CD14-positive monocyte (primary cell): ENCODE measurements at places on chromosomes 12 and 14.
A peak's percentile ranks its signal among the peaks of the same experiment; 100 is the strongest.

- no peak for DNase-seq
- no peaks in the 10 kb centered on the region for H3K27me3 ChIP-seq
- H3K36me3 ChIP-seq = no peaks in the 10 kb centered on the region
- no peak overlapping the region for H3K4me3 ChIP-seq
Measured at GRCh38 chr12:76738824-76739579, 24.9 kb upstream of the ZDHHC17 start.

DNA sequence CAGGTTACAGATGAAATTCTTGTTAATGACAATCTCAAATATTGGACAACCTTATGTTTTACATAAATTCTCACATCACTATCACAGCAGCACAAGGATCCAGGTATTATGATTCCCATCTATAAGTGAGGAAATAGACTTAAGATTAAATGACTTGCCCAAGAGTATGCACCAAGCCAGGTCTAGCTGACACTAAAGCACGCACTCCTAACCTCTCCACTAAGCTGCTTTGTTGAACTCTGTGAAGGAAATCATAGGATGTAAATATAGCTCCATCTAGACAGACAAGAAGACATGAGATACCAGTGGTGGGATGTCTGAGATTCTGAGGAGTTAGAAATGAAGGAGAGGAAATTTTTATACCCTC lies 87.9 kb downstream of the PHLDA1 start:
- H3K4me3 ChIP-seq = no peak overlapping the region
- no peaks in the 10 kb centered on the region for H3K36me3 ChIP-seq
- H3K27me3 ChIP-seq = no peaks in the 10 kb centered on the region
- H3K4me1 ChIP-seq = peaks cover 16% of the 10 kb centered on the region
- H3K27ac ChIP-seq = peak overlapping the region; percentile 89
- DNase-seq = no peak

- H3K27ac ChIP-seq = no peak overlapping the region
- DNase-seq = no peak
- H3K36me3 ChIP-seq = no peaks in the 10 kb centered on the region
- H3K4me1 ChIP-seq = no peaks in the 10 kb centered on the region
- H3K27me3 ChIP-seq = no peaks in the 10 kb centered on the region
- no peak overlapping the region for H3K4me3 ChIP-seq
Measured at GRCh38 chr12:124018539-124018938, 45.5 kb downstream of the ZNF664 start.

DNA sequence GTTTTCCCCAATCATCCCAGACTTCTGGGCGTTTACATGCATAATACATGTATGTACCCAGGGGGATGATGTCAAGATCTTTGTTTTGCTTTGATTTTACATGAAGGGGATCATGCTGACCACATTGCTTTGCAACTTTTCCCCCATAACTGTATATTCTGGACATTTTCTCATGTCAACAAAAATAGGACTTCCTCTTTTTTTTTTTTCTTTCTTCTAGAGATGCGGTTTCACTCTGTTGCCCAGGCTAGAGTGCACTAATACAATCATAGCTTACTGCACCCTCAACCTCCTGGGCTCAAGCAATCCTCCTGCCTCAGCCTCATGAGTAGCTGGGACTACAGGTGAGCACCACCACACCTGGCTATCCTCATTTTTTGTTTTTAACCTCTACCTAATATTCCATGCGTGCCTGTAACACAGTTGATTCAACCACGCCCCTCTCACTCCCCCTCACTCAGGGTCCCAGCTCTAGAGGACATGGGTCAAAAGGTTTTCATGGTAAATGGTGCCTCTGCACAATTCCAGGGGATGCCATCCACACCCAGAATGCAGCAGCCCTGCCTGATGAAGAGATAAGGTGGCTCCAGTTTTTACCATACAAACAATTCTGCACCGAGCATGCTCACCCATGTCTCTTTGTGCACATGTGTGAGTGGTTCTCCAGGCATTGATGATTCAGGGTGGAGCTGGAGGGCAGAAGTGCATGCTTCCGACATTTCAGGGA lies 32.0 kb upstream of the CIPC start:
- no peaks in the 10 kb centered on the region for H3K27me3 ChIP-seq
- H3K36me3 ChIP-seq = no peaks in the 10 kb centered on the region
- peaks cover 11% of the 10 kb centered on the region for H3K4me1 ChIP-seq

DNA sequence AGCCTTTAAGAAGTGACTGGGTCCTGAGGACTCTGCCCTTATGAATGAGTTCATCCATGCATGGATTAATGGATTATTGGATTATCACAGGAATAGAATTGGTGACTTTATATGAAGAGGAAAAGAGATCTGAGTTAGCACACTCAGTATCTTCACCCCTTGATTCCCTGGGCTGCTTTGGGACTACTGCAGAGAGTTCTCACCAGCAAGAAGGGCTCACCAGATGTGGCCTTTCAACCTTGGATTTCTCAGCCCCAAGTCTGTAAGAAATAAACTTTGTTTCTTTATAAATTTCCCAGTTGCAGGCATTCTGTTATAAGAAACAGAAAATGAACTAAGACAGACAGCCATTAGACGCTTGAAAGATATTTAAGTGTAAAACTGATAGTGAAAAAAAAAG lies 509.2 kb downstream of the FLRT2 start:
- no peak for DNase-seq
- no peaks in the 10 kb centered on the region for H3K4me1 ChIP-seq
- no peaks in the 10 kb centered on the region for H3K36me3 ChIP-seq
- H3K27ac ChIP-seq = no peak overlapping the region

DNA sequence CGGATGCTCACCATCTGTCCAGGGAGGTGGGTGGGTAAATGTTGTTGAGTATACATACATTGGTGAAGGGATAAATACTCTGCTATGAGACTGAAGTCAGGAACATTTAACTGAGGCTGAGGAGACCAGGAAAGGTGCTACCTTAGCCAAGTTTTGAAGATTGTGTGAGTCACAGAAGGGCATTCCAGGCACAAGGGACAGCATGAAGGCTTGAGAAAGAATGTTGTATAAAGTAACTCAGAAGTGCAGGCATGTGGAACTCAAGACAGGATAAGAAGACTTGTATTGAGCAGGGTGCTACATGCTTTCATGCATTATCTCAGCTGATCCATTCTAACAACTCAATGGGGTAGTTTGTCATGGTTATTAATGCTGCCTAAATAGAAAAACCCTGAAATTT lies 112.7 kb downstream of the IPO8 start:
- H3K36me3 ChIP-seq = no peaks in the 10 kb centered on the region
- no peaks in the 10 kb centered on the region for H3K4me1 ChIP-seq
- H3K4me3 ChIP-seq = no peak overlapping the region
- no peak for DNase-seq
- no peak overlapping the region for H3K27ac ChIP-seq

DNA sequence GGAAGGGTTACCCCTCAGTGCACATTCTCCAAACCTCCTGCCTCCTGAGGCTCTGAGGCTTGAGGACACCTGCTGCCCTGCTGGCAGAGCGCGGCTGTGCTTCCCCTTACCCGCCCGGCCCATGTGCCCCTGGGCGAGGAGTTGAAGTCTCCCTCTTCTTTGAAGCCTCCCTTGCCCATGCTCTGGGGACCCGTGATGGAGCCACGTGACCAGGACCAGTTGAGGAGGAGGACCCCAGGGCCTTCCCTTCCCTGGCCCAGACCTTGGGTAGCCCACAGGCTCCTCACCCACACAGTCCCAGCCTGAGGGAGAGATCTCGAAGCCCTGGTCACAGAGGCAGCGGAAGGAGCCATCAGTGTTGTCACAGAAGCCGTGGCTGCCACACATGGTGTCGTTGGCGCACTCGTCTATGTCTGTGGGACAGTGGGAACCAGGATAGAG lies 12.9 kb downstream of the ISCA2 start:
- no peak overlapping the region for H3K27ac ChIP-seq
- no peaks in the 10 kb centered on the region for H3K27me3 ChIP-seq
- H3K4me1 ChIP-seq = no peaks in the 10 kb centered on the region
- no peak for DNase-seq

GRCh38 chr12:29656762-29657538 lies 126.8 kb downstream of the TMTC1 start:
- DNase-seq = no peak
- no peaks in the 10 kb centered on the region for H3K4me1 ChIP-seq
- H3K27ac ChIP-seq = no peak overlapping the region
- H3K36me3 ChIP-seq = no peaks in the 10 kb centered on the region
- no peak overlapping the region for H3K4me3 ChIP-seq

DNA sequence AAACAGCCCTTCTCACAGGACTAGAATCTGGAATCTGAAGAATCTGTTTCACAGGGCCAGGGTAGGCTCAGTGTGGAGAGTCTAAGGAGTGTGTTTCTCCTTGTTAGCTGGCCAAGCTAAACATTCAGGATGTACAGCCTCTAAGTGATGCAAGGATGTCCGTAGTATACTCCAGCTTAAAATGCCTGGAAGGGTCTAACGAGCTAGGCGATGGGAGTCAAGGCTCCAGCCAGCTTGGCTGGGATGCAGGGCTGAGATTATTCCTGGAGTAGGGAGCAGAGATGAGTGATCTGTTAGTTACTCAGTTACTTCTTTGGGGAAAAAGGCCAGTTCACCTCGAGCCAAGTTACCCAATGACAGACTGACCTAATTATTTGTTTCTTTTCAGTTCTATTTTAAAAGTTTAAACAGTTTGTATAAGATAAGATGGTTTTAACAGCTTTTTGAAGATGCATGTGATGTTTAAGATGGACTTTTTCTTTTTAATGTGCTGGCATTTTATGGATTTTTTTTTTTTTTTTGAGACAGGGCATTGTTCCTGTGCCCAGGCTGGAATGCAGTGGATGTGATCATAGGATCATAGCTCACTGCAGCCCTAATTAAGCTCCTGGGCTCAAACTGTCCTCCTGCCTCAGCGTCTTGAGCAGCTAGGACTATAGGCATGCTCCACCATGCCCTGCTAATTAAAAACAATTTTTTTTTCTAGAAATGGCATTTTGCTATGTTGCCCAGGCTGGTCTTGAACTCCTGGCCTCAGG lies 41.1 kb downstream of the SYNE2 start:
- no peaks in the 10 kb centered on the region for H3K36me3 ChIP-seq
- H3K4me1 ChIP-seq = no peaks in the 10 kb centered on the region
- no peak overlapping the region for H3K4me3 ChIP-seq
- DNase-seq = no peak
- H3K27me3 ChIP-seq = peaks cover 89% of the 10 kb centered on the region
- H3K27ac ChIP-seq = no peak overlapping the region

DNA sequence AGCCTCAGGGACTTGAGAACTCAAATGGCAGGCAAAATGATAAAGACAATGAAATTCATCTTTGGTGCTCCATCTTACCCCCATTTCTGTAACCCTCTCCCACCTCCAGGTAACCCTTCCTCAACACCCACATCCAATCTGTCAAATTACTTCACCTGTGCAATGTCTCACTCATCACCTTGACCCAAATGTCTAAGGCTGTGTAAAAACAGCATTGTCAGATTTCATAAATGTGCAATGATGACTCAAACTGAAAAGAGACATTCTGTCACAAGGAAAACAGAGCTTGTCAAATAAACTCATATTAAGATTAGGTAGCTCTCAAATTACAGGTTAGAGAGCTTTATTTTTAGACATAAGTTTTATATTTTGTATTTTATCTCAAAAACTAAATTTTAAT lies 19.9 kb upstream of the COCH start:
- peaks cover 13% of the 10 kb centered on the region for H3K4me1 ChIP-seq
- H3K4me3 ChIP-seq = no peak overlapping the region
- no peaks in the 10 kb centered on the region for H3K27me3 ChIP-seq
- DNase-seq = no peak
- no peaks in the 10 kb centered on the region for H3K36me3 ChIP-seq
- no peak overlapping the region for H3K27ac ChIP-seq

- H3K36me3 ChIP-seq = no peaks in the 10 kb centered on the region
- no peak overlapping the region for H3K4me3 ChIP-seq
- H3K27me3 ChIP-seq = peaks cover 5% of the 10 kb centered on the region
- no peak overlapping the region for H3K27ac ChIP-seq
- no peaks in the 10 kb centered on the region for H3K4me1 ChIP-seq
- no peak for DNase-seq
Measured at GRCh38 chr12:132404951-132405741, 75.8 kb upstream of the GALNT9 start.

DNA sequence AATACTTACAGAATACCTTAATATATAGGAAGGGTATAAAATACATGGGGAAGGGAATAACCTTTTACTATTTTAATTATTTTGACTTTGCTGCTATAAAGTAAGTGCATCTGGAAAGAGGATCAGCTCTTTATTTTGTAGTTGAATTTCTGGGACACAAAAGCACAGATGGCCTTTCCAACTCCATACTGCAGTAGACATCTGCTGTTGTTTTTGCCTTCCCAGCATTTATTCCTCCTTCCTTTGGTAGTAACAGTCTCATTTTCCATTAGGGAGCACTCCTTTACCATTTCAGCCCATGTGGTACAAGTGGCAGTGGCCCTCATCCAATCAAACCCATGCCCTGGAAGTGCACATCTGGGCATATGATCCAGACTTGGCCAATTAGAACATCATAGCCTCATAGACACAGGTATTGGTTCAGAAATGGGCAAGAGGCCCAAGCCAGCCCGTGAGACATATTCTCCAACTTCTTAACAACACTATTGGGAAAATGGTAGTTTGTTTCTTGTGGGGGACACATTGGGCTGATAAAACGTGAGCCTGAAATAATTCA lies 64.8 kb upstream of the YARS2 start:
- no peak for DNase-seq
- no peaks in the 10 kb centered on the region for H3K4me1 ChIP-seq
- H3K36me3 ChIP-seq = no peaks in the 10 kb centered on the region
- H3K4me3 ChIP-seq = no peak overlapping the region

GRCh38 chr14:31083781-31084180 lies 57.6 kb upstream of the STRN3 start:
- H3K4me3 ChIP-seq = no peak overlapping the region
- H3K4me1 ChIP-seq = no peaks in the 10 kb centered on the region
- no peak overlapping the region for H3K27ac ChIP-seq
- no peaks in the 10 kb centered on the region for H3K27me3 ChIP-seq
- DNase-seq = no peak

DNA sequence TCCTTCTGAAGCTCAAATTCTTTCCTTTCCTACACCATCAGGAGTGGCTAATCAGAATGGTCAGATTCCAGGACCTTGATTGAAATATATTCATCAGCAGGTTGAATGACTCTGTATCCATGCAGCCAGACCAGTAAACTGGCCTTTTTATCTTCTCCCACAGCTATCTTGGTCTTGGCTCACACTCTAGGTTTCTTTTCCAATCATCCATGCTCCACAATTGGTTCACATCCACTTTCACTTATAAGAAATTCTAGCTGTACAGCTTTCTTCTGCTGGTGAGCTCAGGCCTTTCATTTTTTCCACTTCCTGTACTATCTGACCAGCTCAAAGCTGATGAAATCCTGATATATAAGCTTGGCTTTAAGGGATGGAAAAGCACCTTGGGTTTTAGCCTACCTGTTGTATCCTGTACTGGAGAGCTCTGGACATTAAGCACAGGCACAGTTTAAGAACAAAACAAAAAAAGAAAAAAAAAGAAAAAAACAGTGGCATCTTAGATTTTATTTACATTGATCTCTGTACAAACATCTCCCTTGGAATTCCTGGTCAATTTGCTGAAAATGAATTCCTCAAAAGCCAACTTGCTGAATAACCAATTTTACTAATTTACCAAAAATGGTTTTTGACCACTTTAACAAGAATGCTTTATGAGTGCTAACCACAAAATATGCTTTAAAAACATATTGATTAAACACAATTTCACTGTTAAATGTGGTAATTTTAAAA lies 91.6 kb upstream of the PAWR start:
- no peaks in the 10 kb centered on the region for H3K27me3 ChIP-seq
- H3K4me1 ChIP-seq = no peaks in the 10 kb centered on the region
- H3K4me3 ChIP-seq = no peak overlapping the region
- DNase-seq = no peak
- peak overlapping the region; percentile 5 for H3K27ac ChIP-seq
- H3K36me3 ChIP-seq = peaks cover 94% of the 10 kb centered on the region

GRCh38 chr14:38959021-38959420 lies 144.0 kb downstream of the SEC23A start:
- no peaks in the 10 kb centered on the region for H3K27me3 ChIP-seq
- no peak overlapping the region for H3K27ac ChIP-seq
- DNase-seq = no peak
- no peaks in the 10 kb centered on the region for H3K36me3 ChIP-seq
- H3K4me3 ChIP-seq = no peak overlapping the region
